ENCODE measurements at places on chromosomes 6 and 20.

- DNase-seq: no peak
Observed at GRCh38 chr6:37809197-37809543, 10.4 kb upstream of the ZFAND3 start.

DNA sequence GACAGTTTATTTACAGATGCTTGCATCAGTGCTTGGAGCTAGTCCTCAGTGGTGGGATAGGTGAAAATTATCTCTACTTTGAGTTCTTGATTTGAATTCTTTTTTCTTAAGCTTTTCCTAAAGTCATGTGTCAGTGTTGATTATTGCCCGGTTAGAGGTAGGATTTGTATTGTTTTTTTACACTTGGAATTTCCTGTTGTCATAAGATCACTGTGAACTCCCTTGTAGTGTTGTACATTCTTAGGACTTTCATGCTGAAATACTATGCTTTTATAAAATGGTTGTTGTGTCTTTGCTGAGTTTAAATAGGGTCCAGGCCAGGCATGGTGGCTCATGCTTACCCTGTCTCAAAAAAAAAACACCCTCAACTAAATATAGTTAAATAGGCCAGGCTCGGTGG lies 20.3 kb downstream of the ASXL1 start:
- DNase-seq: no peak

GRCh38 chr6:30554962-30555815 lies 1.1 kb downstream of the GNL1 start:
- DNase-seq: peak; percentile 42

DNA sequence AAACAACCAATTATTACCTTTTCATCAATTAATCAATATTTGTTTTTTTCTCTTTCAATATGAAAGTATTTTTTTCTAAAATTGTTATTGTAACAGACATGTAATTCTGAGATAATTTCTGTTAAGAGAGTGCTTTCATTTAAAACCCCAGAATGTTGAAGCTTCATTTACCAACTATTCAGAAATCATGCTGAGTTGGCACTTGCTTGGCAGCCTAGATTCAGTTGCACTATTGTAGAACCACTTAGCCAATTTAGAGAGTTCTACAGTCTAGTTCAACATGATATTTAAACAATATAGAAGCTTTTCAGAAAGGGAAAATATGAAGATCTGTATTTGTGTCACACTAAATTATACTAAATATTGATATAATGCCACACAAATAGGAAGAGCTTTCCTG lies 56.1 kb upstream of the NKAIN2 start:
- no peak for DNase-seq

GRCh38 chr6:134174672-134175531 lies 122.5 kb upstream of the SLC2A12 start:
- peak; percentile 97 for DNase-seq

- DNase-seq: no peak
Observed at GRCh38 chr20:13260650-13261279, 39.7 kb downstream of the ISM1 start.

DNA sequence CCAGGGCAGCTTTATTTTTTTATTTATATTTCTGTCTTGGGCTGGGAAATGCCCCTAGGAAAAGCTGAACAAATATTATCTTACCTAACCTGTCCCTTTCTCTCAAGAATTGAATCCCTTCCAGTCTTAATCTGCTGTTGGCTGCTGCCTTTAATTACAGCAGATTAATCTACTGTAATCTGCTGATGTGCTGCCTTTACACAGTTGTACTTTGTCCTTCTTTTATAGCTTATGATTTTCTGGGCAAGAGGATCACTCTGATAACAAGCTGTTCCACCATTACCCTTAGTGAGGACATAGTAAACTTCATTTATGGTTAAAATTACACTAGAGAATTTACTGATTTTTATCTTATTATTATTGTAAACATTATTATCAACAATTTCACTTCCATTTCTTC lies 234.5 kb upstream of the MAN1A1 start:
- DNase-seq: no peak

GRCh38 chr6:43009124-43009523 lies 4.6 kb downstream of the MEA1 start:
- peak; percentile 50 for DNase-seq

- DNase-seq: no peak
Observed at GRCh38 chr20:51801122-51801822, 1.0 kb downstream of the SALL4 start.

- DNase-seq: no peak
Observed at GRCh38 chr6:163793011-163793983, 378.8 kb downstream of the QKI start.

DNA sequence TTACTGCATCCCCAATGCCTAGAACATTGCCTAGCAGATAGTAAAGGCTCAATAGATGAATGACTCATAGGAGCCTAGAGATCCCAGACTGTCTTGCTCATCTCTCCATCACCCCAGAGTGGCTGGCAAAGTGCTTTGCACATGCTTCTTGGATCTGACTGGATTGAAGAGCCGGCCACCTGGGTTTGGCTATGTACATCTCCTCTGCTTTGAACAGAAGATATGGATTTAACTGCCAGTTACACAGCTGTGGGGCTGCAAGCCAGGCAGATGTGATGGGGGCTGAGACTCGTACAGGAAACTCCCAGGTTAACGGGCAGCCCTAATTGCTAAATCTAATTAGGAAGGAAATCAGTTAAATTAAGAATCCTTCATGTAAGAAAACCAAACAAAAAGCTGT lies 28.6 kb downstream of the MYLIP start:
- no peak for DNase-seq

DNA sequence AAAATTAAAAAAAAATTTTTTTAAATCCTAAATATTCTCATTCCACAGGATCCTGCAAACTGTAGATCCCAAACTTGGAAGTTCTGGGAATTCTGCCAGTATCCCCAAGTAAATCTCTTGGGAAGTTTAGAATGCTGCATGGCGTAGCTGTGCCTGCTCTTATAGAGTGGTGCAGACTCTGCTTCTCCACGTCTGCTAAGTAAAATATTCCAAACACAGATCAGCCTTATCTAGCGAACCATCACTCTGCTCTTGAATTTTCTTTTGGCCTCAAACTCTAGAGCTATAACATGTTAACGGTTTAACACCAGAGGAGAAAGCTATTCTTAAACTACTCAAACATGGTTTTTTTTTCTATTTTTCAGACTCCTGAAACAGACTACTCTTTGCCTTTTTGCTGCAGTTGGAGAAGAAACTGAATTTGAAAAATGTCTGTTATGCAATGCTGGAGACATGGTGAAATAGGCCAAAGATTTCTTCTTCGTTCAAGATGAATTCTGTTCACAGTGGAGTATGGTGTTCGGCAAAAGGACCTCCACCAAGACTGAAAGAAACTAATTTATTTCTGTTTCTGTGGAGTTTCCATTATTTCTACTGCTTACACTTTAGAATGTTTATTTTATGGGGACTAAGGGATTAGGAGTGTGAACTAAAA lies 138.5 kb upstream of the AKAP12 start:
- DNase-seq: no peak

DNA sequence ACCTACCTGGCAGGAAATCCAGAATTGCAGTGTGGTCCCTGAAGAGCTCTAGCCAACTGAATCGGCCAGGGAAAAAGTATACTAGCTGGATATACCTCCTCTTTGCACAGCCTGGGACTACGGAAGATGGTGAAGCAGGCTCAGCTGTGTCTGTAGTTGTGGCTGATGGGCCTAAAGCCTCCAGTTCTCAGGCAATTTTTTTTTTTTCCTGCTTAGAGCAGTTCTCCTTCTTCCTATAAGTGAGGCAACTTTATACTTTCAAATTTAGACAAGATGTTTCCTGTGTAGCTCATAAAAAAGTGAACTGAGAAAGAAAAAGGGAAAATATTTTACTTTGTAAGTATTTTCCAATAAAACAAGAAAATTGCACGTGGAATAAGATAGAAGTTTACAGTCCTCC lies 172.9 kb downstream of the CARMIL1 start:
- DNase-seq: no peak

Measured in stimulated activated CD8-positive, alpha-beta memory T cell treated with anti-CD3 and anti-CD28 coated beads, Interleukin-4, amount 100 ng/mL, for 48 hours (primary cell).